Endothelial cell of umbilical vein (primary cell): ENCODE measurements at places on chromosomes 1 and 21. TPM values are rescaled to one million over a fixed set of nuclear protein-coding genes. Genes with fewer than 3 reads are reported as not detected.

The CR1 gene
- not detected in 2 replicates for total RNA-seq

The ACOT11 gene
- total RNA-seq: 5.4 and 5.7 TPM in 2 replicates

The F13B gene
- not detected in 2 replicates for total RNA-seq

The BRDT gene
- total RNA-seq: not detected in 2 replicates

The MANEAL gene
- 0.66 and 0.92 TPM in 2 replicates for total RNA-seq

The HORMAD1 gene
- not detected in 2 replicates for total RNA-seq

The CDK18 gene
- 0.32 and 1.2 TPM in 2 replicates for total RNA-seq
